ENCODE measurements at places on chromosomes 1 and 21.

DNA sequence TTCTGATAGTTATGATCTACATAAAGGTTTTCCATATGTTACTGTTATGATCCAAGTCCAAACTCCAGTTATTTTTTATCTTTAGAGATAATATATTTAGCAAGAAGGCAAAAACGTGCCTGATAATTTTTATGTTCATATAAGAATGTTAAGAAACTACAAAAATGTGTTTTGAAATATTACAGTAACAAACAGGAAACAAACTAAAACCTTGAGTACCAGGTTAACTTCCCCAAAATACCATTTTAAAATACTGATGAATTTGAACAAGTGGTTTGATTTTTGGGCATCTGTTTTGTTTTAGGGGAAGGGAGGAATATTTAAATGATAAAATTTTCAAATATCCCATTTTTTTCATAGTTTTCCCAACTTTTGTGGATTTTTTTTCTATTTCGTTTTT lies 124.8 kb downstream of the NR5A2 start:
- peaks cover 20% of the 10 kb centered on the region for H3K4me1 ChIP-seq
- no peak overlapping the region for H3K27ac ChIP-seq
- no peaks in the 10 kb centered on the region for H3K27me3 ChIP-seq
- H3K4me3 ChIP-seq: no peak overlapping the region
- no peaks in the 10 kb centered on the region for H3K36me3 ChIP-seq

GRCh38 chr21:29419422-29419821 lies 120.7 kb downstream of the BACH1 start:
- H3K4me1 ChIP-seq: peaks cover 11% of the 10 kb centered on the region
- H3K36me3 ChIP-seq: no peaks in the 10 kb centered on the region

DNA sequence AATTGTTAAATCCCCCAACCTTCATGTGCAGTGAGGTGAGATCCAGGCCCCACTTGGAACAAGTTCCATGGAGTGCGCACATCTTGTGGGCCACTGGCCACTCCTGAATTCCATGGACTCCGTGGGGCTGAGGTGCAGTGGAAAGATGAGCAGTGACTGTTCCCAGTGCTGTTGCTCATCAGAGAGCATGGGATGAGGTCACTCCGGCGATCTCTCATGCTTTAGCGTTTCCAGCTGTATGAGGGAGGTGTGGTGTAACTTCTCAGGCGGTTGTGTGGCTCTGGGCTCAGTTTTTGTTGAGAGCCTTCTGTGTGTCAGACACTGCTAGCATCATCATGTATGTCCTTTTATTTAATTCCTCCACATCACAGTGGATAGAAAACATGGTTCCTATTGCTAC lies 96.2 kb downstream of the GALNT2 start:
- peaks cover 20% of the 10 kb centered on the region for H3K4me1 ChIP-seq
- H3K36me3 ChIP-seq: no peaks in the 10 kb centered on the region
- no peak overlapping the region for H3K4me3 ChIP-seq
- H3K27me3 ChIP-seq: no peaks in the 10 kb centered on the region
- DNase-seq: no peak

- H3K4me3 ChIP-seq: no peak overlapping the region
- DNase-seq: peak; percentile 4
- no peaks in the 10 kb centered on the region for H3K27me3 ChIP-seq
- H3K27ac ChIP-seq: no peak overlapping the region
- H3K36me3 ChIP-seq: no peaks in the 10 kb centered on the region
- peaks cover 35% of the 10 kb centered on the region for H3K4me1 ChIP-seq
Measured at GRCh38 chr1:64921771-64922170, 44.6 kb downstream of the JAK1 start.

- H3K27ac ChIP-seq: no peak overlapping the region
- H3K36me3 ChIP-seq: no peaks in the 10 kb centered on the region
- no peak overlapping the region for H3K4me3 ChIP-seq
- DNase-seq: no peak
- H3K27me3 ChIP-seq: peaks cover 2% of the 10 kb centered on the region
- no peaks in the 10 kb centered on the region for H3K4me1 ChIP-seq
Measured at GRCh38 chr1:210944252-210944651, 189.7 kb downstream of the KCNH1 start.

DNA sequence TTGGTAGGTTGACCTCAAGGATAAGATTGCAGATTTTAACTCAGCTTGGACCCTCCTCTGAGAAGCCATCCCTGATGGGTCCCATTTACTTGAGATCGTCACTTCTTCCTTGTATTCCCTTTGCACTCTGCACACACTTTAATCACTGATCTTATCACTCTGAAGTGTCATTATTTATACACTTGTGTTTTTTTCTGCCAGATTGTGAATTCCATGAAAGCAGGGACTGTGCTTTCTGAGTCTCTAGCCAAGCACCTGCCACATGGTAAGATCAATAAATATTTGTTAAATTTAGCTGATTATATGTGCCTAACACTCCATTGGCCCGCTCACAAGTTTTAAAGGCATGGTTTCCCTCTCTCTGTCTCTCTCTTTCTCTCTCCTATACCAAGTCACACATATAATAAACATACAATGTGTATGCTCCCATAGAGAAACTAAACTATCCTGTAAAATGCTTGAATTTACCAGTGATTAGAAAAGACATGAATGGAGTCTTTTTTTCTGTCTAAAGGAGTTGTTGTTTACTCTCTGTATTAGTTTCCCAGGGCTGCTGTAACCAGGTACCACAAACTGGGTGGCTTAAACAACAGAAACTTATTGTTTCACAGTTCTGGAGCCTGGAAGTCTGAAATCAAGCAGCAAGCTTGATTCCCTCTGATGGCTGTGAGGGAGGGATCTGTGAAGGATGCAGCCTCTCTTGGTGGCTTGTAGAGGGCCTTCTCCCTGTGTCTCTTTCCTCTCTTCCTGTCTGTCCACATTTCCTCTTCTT lies 105.2 kb upstream of the GADD45A start:
- H3K27me3 ChIP-seq: no peaks in the 10 kb centered on the region
- peaks cover 26% of the 10 kb centered on the region for H3K4me1 ChIP-seq
- no peak for DNase-seq
- H3K4me3 ChIP-seq: no peak overlapping the region

DNA sequence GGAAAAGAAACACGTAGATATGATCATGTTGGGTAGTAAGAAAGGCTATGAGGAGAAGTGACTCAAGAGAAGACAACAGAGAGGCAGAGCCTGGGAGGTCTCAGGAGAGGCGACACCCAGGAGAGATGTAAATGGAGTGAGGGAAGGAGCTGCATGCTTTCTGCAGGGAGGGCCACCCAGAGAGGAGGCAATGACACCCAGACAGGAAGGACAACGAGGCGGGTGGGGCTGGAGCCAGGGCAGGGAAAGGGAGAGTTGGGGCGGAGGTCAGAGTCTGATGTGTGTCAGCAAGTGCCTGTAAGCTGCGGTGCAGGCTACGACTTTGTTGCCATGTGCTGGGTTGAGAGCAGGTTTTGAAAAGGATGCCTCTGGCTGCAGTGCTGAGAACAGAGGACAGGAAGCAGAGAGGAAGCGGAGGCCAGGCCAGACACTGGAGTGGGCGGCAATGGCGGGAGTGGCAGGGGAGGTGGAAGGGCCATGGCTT lies 31.3 kb downstream of the SLC1A7 start:
- H3K4me1 ChIP-seq: peaks cover 35% of the 10 kb centered on the region
- peak; percentile 37 for DNase-seq
- no peak overlapping the region for H3K4me3 ChIP-seq
- no peaks in the 10 kb centered on the region for H3K27me3 ChIP-seq
- peak overlapping the region; percentile 78 for H3K27ac ChIP-seq

- no peaks in the 10 kb centered on the region for H3K36me3 ChIP-seq
- H3K4me3 ChIP-seq: no peak overlapping the region
- H3K27ac ChIP-seq: no peak overlapping the region
- DNase-seq: peak; percentile 74
Measured at GRCh38 chr1:68321084-68321685, 88.9 kb upstream of the WLS start.

- H3K27ac ChIP-seq: no peak overlapping the region
- DNase-seq: no peak
- H3K27me3 ChIP-seq: no peaks in the 10 kb centered on the region
- H3K4me3 ChIP-seq: no peak overlapping the region
- peaks cover 16% of the 10 kb centered on the region for H3K4me1 ChIP-seq
Measured at GRCh38 chr1:220703305-220703704, 13.1 kb downstream of the C1orf115 start.

GRCh38 chr21:15063814-15064575 lies 805 bp downstream of the NRIP1 start:
- peak overlapping the region; percentile 85 for H3K4me3 ChIP-seq
- H3K4me1 ChIP-seq: peaks cover 30% of the 10 kb centered on the region
- no peaks in the 10 kb centered on the region for H3K36me3 ChIP-seq
- no peaks in the 10 kb centered on the region for H3K27me3 ChIP-seq

DNA sequence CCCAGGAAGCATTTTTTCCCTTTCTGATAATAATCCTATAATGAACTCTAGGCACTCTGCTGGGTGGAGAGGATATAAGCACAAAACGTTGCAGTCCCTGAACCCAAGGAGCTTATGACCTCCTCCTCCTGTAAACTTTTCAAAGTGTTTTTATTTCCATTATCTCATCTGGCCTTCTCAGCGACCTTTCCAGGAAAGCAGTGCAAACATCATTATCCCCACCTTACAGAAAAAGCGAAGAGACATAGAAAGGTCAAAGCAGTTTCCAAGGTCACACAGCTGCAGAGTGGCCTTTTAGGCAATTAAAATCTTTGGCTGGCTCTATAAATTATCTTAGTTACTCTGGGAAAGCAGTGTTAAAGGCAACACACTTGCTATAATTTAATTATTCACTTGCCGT lies 63.8 kb downstream of the OLFML3 start:
- no peak overlapping the region for H3K27ac ChIP-seq
- H3K4me1 ChIP-seq: peaks cover 7% of the 10 kb centered on the region
- no peaks in the 10 kb centered on the region for H3K27me3 ChIP-seq
- no peaks in the 10 kb centered on the region for H3K36me3 ChIP-seq

DNA sequence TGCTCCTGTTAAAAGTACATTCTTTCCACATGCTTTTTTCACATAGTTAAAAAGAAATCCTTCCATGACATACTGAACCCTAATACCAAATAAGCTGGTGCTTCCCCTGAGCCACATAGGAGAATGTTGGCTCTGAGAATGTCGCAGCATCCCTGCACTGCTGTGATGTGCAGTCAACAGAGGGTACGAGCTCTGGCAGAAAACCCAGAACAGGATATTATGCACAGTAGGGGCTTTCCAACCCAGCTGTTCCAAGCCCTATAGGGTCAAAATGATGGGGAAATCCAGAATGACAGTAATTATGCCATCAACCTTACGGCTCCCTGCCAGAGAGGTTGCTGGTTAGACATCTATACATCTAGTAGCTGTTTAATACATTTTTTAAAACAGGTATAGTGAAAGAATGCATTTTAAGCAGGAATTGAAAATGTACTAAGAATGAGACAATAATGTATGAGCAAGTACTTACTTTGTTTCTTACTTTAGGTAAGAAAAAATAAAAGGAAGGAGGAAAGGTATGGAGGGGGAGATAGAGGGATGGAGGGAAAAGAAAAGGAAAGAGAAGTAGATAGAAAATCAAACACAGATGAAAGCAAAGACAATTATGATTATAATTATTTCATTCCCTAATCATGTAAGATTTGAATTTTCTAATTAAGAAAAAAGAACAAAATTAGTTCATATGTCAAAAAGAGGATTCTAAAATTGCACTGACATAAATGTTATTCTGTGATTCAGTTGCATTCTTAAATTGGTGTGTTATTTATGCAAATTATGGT lies 126.0 kb downstream of the NR5A2 start:
- no peaks in the 10 kb centered on the region for H3K27me3 ChIP-seq
- no peak overlapping the region for H3K27ac ChIP-seq
- H3K4me1 ChIP-seq: peaks cover 20% of the 10 kb centered on the region
- no peak overlapping the region for H3K4me3 ChIP-seq

DNA sequence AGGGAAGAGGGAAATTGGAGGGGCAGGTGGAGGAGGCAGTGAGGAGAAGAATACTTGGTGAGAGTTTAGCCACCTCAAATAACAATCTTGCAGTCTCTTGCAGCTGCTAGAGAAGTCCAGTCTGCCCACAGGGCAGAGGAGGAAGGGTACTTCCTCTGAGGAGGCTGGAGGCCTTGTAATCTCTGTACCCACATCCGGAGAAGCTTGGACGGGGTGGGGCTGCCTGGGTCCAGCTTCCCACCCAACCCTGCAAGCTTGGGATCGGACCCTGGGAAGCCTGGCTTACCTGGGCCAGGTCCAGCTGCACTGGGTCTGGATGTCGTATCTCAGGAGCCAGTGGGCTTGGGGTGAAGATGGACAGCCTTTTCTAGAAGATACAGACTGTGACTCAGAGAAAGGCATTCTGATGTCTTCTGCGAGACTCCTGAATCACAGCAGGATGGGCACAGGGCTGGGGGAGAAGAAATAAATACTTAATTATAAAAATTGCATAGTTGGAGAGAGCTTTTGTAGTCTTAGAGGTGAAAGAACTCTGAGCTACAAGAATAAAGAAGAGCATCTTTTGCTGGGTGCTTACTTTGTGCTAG lies 111.8 kb upstream of the JUN start:
- no peaks in the 10 kb centered on the region for H3K36me3 ChIP-seq
- H3K4me3 ChIP-seq: no peak overlapping the region
- peaks cover 35% of the 10 kb centered on the region for H3K4me1 ChIP-seq
- H3K27ac ChIP-seq: peak overlapping the region; percentile 67
- DNase-seq: no peak

DNA sequence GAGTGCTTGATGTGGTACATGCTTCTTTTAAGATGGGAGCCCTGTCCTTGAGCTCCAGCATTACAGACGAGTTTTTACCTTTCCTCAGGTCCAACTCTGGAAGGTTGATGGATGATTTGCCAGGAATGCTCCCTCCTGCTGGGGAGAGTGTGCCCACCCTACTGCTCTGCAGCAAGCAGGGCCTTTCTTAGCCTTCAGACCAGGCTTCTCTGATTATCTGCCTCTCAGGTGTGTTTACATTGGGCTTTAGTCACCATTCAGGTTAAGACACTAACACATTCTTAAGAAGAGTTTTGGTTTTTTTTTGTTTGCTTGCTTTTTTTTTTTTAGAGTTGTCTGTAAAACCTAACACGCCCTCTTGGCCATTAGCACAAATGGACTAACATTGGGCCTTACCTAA lies 301.8 kb downstream of the KCNT2 start:
- no peak overlapping the region for H3K4me3 ChIP-seq
- H3K4me1 ChIP-seq: no peaks in the 10 kb centered on the region
- no peak overlapping the region for H3K27ac ChIP-seq

- H3K27ac ChIP-seq: no peak overlapping the region
- no peaks in the 10 kb centered on the region for H3K36me3 ChIP-seq
Measured at GRCh38 chr1:33716976-33717688, 146.7 kb upstream of the HMGB4 start.

GRCh38 chr1:245375789-245376460 lies 221.1 kb downstream of the KIF26B start:
- H3K4me3 ChIP-seq: no peak overlapping the region
- no peak for DNase-seq
- H3K36me3 ChIP-seq: no peaks in the 10 kb centered on the region
- peaks cover 9% of the 10 kb centered on the region for H3K4me1 ChIP-seq
- H3K27ac ChIP-seq: no peak overlapping the region
